ENCODE measurements at places on chromosomes 12 and 14.
A peak's percentile ranks its signal among the peaks of the same experiment; 100 is the strongest.

- DNase-seq: no peak
Measured at GRCh38 chr12:86429824-86430223, 173.6 kb upstream of the MGAT4C start.

GRCh38 chr12:58557661-58558060, 362.6 kb downstream of the LRIG3 start:
- no peak for DNase-seq

DNA sequence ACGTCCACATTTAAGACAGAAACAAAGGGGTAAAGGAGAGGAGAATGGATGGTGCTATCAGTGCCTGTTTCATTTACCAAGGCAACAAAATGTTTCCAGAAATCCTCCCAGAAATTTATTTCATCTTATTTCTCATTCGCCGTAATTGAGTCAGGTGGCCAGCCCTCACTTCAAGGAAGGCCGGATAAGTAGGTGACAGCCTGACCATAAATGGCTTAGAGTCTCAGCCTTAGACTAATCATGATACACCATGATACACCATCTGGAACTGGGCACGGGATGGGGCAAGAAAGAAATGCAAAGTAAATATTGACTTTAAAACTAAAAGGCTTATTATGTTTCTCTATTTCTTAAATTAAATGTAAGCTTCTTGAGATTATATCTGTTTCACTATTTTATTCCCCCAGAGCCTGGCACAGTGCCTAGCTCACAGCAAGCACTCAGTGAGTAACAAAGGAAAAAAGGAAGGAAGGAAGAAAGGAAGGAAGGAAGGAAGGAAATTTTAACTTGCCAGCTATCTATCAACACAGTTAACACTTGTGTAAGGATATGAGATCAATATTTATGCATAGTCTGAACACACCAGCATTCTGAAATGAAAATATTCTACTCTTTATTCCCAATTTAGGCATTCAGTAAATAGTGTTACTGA, 106.1 kb upstream of the FSCB start:
- no peak for DNase-seq

DNA sequence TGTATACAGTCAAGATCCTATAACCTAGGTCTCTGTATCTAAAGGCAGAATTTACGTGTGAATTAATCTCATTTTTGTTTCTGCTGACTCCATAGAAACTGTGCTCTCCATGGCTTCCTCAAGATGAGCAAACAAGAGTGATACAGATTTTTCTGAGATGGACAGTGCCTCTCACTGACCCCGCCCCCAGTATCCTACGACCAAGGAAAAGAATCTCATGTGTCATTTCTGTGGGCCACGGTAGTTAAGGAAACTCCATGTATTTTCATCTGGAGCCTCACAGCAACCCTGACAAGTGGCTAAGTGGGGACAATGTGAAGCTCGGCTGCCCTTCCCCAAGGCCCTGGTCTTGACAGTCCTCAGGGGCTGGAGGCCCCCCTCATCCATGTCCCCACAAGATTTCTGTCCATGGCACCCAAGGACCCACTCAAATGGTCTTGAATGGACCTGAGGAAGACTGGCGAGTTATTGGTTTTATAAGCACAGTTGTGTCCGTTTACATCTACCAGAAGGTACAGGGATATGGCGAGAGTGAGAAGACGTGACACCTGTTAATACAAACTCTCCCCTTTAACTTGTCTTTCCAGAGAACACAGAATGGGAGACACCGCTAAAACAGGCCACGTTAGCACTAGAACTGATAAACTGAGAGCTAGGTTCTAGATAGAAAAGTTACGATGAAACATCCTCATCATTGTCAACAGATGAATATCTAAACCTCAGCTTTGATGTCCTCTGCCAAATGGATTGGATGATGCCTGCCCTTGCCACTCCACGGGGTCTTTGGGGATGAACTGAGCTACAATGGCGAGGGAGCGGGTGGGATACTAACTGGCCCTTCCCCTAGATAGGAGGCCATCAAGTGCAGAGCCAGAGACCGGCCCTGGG, 108.4 kb upstream of the EGLN3 start:
- no peak for DNase-seq

DNA sequence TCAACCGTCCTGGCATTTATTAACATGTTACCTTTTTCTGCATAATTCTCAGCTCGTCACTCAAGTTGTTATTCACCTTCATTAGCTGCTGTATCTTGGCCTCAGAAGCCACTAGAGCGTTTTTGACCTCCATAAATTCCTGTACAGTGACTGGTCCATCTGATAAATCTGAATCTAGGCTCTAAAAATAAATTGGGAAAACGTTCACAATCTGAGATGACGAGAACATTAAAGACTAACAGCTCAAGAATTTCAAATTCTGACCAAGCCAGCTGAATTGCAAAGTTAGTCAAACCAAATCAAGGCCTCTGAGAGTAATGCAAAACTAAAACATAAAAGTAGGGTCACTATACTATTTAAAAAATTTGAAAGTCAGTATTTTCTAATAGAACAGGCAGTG, 45.0 kb downstream of the GIT2 start:
- no peak for DNase-seq

DNA sequence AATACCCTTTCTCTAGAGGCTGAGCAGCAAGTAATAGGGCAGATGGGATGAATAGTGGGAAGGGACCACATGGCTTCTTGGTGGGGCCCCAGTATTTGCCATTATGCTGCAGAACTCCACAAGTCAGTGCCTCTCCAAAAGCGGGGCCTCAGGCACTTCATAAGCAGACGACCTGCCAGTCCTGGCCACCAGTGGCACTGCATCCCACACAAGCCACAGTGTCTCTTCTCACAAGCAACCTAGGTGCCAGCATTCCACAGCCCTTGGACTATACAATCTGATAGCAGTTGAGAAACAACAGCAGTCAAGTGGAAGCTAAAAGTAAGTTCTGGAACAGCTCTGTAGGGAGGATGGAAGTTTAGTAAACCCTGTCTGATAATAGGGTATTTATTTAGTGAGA, 4.2 kb upstream of the SLC8A3 start:
- no peak for DNase-seq

GRCh38 chr12:127619869-127620734, 646.9 kb upstream of the TMEM132C start:
- DNase-seq: no peak

- DNase-seq: no peak
Measured at GRCh38 chr14:94594441-94594840, 13.2 kb downstream of the SERPINA5 start.

GRCh38 chr14:32296366-32296765, 32.7 kb upstream of the AKAP6 start:
- no peak for DNase-seq

DNA sequence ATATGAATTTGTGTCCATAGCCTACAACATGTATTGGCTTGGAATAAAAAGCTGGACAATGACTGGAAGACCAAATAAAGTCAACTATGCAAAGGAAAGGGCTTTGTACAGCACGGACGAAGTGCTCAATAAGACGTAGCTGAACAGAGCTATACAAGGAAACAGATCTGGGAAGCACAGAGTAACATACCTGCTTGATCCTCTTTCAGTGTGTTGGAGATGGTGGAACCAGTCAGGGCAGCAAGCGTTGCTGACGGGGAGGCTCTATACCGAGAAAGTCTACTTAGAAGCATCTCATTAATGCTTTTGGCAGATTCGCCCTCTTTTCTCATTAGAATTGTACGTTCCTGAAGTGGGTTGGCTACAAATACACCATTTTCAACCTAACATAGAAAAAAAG, 99.3 kb downstream of the HECTD4 start:
- DNase-seq: no peak

GRCh38 chr14:52131640-52132320, 62.9 kb upstream of the NID2 start:
- peak; percentile 16 for DNase-seq

DNA sequence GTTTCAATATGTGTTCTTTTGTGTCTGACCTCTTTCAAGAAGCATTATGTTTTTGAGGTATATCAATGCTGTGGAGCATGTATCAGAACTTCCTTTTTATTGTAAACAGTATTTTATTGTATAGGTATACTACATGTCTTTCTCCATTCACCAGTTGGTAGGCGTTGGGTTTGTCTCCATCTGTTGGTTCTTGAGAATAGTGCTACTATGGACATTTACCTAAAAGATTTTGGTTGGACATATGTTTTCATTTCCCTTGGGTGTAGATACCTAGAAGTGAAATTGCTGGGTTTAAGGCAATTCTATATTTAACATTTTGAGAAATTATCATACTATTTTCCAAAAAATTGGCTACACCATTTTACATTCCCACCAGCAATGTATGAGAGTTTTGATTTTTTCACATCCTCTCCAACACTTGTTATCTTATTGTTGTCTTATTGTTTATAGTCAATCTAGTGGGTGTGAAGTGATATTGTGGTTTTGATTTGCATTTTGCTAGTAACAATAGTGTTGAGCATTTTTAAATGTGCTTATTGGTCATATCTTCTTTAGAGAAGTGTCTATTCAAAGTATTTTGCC, 409.2 kb downstream of the IPO8 start:
- no peak for DNase-seq

DNA sequence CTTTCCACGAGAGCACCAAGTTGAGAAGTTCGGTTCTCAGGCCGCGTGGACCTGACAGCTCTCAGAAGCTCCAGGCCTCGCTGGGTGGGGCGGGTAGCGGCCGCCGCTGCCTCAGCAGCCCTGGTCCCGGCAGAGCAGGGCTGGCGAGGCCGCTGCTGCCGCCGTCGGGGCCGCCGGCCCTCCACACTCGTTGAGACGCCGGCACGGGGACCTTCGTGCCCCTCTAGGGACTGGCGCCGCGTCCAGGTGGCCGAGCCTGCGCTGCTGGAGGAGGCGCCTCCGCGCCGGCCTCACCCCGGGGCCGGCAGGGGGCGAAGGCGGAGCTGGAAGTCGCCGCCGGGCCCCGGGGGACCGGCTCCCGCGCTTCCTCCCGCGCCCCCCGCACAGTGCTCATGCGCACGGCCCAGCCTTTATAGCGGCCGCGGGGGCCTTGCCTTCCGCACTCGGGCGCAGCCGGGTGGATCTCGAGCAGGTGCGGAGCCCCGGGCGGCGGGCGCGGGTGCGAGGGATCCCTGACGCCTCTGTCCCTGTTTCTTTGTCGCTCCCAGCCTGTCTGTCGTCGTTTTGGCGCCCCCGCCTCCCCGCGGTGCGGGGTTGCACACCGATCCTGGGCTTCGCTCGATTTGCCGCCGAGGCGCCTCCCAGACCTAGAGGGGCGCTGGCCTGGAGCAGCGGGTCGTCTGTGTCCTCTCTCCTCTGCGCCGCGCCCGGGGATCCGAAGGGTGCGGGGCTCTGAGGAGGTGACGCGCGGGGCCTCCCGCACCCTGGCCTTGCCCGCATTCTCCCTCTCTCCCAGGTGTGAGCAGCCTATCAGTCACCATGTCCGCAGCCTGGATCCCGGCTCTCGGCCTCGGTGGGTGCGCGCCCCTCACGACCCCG, at the start of gene COCH:
Gene COCH, plus strand, starts transcription at position 440 of the 879 bp plus-strand sequence. Its CDS starts 380 bp downstream, at position 820.
- DNase-seq: no peak

- no peak for DNase-seq
Measured at GRCh38 chr12:82746668-82747067, 60.0 kb downstream of the TMTC2 start.

DNA sequence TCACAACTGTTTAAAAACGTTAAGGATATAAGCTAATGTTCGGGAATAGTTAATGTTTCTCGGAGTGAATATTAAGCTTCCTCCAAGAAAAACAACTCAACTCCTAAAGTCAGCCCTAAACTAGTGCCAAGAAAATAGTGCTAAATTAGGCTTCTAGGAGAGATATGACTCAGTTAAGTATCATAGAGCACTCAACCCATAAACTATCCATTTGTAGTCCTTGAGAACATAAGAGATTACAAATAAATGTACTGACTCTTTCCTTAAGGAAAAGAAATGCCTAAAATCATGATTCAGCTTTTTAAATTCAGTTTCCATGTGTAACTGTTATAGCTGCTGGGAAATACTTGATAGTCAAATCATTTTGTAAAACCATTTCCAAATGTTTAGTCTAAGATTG, 117.1 kb downstream of the HMGA2 start:
- no peak for DNase-seq

- DNase-seq: no peak
Measured at GRCh38 chr12:39331539-39332261, 111.2 kb downstream of the KIF21A start.

GRCh38 chr14:101004954-101005353, 101.4 kb upstream of the RTL1 start:
- DNase-seq: no peak

GRCh38 chr14:103108749-103109207, 14.3 kb downstream of the EXOC3L4 start:
- DNase-seq: no peak

DNA sequence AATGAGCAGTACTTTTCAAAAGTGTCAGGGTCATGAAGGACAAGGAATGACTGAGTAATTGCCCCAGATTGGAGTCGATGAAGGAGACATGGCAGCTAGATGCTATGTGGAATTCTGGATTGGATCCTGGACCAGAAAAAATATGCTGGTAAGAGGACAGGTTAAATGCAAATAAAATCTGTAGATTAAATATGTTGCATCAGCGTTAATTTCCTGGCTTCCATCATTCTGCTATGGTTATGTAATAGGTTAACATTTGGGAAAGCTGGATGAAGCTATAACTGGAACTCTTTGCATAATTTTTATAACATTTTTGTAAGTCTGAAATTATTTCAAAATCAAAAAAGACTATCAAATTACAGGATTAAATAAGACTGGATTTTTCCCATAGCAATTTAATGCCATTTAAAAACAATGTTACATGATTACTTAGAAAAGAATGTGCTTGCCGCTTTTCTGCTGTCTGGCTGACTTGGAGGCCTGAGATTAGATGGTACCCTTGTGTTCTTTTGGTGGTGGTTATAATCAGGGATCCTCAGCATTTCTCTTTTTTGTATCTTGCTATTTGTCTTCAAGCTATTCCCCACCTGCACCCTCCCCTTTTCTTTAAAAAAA, 65.1 kb downstream of the FBXW8 start:
- no peak for DNase-seq

GRCh38 chr12:104643093-104643818, 186.5 kb downstream of the CHST11 start:
- DNase-seq: no peak

GRCh38 chr14:38207736-38208617, at the start of gene SSTR1:
Gene SSTR1, plus strand, starts transcription at chr14:38207904. Its CDS starts 1,486 bp downstream, at chr14:38209390.
- no peak for DNase-seq

GRCh38 chr14:24084440-24084839, 9.7 kb upstream of the PCK2 start:
- DNase-seq: no peak

GRCh38 chr14:101704140-101704539, 57.4 kb upstream of the PPP2R5C start:
- DNase-seq: no peak

- DNase-seq: no peak
Measured at GRCh38 chr14:20194101-20194500, 3.4 kb downstream of the OR11G2 start.

- no peak for DNase-seq
Measured at GRCh38 chr12:131720921-131721320, 10.0 kb downstream of the SFSWAP start.

All from stimulated activated CD4-positive, alpha-beta T cell treated with anti-CD3 and anti-CD28 coated beads, Interleukin-15, amount 100 ng/mL, for 48 hours (primary cell).